Hematopoietic multipotent progenitor cell treated with erythropoietin and hydrocortisone succinate and interleukin-3 and kit ligand, for 17 days (in vitro differentiated cells): ENCODE measurements at places on chromosomes 7 and 10.

- no peak for DNase-seq
Observed at GRCh38 chr7:108403597-108404217, 52.5 kb downstream of the NRCAM start.

GRCh38 chr10:29968585-29968984 lies 90.8 kb downstream of the JCAD start:
- DNase-seq: no peak

DNA sequence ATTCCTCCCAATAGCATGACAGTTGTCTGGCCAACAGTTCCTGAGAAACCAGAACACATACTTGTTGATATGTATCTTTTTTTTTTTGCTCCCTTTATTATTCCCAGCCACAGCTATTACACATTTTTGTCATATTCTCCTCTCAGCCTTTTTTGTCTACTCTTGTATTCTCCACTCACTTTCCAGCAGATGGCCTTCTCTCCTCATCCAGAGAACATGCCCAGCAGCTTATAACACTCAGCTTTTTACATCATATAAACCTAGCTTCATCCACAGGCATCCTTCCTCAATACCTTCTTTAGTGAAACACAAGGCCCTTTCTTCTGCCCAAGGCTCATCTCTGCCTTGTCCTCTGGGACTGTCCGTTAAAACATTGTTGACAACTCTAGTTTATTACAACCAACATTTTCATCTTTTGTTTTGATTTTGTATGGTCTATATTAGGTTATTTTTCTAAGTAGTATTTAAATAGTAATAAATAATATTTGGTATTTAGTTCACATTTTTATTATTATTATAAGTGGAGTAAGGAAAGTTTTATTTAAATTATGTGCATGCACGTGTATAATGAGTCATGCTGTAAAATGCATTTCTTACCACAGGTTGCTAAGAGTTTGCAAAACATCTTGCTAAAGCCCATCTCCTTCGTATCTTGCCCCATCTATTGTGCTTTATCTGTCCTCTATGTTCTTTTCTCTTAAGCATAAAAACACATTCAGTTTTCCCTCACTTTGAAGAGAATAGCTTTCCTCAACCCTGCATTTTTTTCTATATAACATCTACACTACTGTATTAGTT lies 101.5 kb downstream of the ORC5 start:
- no peak for DNase-seq

GRCh38 chr7:150903606-150904005 lies 51.3 kb downstream of the AOC1 start:
- DNase-seq: no peak

GRCh38 chr7:9028012-9028411 lies 594.6 kb downstream of the NXPH1 start:
- DNase-seq: no peak

GRCh38 chr7:101094791-101095375 lies 9.6 kb downstream of the TRIM56 start:
- peak; percentile 80 for DNase-seq

DNA sequence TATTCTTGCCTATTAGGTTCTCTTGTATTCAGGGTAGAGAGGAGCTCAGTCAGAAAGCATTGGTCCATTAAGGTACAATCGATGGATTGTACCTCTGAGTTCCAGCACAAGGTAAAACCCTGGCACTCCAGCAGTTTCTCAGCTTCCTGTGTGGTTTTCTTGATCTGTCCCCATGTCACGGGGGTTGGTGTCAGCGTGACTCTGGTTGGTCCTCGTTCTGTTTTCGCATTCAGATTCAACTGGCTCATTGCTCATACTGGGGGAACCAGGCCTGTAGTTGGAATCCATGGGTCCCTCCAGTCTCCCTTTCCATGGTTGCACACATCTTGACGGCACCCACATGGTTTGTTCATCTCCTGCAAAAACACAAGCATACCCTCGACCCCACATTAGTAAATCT lies 32.7 kb upstream of the RASGEF1A start:
- DNase-seq: no peak

GRCh38 chr10:930625-931325 lies 730 bp downstream of the LARP4B start:
- peak; percentile 40 for DNase-seq

DNA sequence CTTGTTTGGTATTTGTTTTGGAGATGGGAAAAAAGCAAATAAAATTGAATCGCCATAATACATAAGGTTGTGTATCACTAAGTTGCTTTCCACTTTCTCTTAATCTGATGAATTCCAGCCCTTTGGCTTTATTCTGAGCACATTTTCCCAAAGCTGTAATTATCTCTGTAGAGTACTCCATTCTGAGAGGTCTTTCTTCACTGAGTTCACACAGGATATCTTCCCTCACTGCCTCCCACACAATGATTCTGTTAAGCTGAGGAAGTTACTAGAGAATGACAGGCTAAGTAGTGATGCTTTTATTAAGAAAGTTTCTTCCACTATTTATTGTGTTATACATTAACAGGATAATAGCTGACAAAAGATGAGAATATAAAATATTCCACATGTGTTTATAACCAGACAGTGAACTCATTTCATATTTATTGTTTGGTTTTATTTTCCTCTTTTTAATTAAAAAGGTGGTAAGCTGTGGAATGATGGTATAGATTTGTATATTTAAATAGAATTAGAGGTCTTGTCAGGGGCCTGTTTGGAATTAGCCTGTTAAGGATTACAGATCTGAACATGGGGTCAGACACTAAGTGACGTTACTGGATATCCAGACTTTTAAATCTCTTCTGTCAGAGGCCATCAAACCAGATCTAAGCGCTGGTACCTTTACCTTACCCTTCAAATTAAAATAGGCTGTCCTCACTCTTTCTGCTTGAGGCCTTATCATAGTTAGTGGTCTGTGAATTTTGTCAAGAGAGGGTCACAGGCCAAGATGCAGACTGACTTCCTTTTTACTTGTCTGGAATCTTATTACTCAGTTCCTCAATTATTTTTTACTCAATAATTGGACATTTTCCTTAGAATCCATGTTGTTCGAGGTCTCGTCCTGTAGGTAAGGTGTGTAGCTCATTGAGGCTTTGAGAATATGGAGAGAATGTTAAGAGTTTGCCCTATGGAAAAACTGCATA lies 8.4 kb downstream of the PLXDC2 start:
- no peak for DNase-seq

DNA sequence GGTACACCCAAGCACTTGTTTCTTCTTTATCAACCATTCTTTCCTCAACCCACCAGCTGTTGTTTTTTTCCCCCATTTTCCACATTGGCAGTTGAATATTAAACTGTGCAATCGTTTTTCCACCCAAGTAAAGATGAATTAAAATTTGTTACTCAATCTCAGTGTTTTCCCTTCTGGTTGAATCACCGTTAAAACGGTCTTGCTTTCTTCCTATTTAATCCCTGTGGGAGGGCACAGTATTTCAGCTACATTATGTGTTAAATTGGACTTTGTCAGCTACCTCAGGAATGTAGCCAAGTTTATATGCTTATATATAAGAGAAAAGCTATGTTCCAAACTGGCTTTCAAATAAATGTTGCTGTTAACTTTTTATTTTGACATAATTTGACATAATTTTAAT lies 19.9 kb downstream of the SLC35G1 start:
- DNase-seq: no peak

DNA sequence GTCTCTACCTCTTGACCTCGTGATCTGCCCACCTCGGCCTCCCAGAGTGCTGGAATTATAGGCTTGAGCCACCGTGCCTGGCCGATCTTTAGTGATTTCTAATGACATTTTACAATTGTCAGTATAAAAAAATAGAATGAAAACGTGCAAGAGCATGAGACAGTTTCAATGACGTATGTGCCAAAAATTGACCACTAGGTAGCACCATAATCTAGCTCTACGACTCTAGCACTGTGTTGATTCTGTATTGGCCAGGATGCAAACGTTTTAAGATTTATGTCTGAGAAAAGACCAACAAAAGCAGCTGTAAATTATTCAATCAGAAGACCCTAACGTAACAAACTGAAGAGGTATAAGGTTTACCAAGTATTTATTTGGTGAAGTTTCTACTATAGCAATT lies 25.4 kb upstream of the EXOC6 start:
- no peak for DNase-seq

DNA sequence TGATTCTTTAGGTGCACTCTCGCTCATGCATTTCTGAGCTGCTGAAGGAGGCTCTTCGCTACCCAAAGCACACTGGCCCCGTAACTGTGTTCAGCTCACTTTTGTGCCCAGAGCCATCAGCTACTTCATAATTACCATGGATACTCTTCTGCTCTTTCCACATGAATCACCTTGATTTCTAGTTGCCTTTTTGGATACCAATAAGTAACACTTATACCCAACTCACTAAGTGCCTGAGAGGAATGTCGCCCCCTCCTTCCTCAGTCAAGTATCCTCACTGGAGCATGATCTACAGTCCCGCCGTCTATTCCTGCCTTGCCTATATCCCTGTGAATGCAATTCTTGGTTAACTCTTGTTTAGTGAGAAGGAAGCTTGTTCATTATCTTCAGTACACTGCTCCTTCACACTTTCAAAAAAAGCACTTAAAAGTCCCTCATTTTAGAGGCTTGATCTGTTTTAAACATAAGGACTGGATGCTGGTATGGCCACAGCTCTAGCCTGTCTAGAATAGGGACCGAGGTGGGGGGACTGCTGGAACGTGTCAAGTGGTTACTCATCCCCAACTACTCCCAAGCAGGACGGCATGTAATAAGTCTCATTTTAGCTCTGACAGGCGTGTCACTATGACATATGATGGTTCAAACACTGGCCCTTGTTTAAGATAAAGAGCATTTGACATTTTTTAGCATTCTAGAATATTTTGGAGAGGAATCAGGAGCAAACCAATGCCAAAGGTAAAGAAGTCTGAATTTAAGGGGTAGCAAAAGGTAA lies 23.7 kb downstream of the SVIL start:
- DNase-seq: no peak

GRCh38 chr7:85866540-85866939 lies 679.7 kb upstream of the SEMA3D start:
- DNase-seq: no peak

DNA sequence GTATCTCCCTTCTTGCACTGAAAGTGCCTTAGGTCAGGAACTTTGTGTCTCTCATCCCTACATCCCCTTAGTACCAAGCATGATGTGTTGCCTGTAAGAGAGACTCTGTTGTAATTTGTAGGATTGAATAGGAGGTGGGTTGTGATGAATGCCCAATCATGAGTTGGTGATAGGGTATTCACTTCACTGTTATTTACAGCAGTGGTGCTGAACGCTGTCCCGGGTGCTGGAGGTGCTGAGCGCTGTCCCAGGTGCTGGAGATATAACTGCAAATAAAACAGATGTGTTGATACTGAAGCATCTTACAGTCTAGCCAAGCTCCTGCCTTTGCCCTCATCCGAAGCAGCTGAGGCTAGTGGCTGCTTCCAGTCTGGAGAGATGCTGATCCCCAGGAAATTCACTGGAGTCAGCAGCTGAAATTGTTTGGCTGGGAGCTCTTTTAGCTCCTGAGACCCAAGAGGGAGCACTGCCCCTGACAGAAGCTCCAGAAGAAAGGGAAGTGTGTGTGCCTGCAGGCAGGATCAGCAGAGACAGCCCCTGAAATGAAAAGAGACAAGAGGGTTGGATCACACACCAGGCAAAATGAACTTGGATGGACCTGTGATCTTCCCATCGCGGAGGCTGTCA lies 183.4 kb downstream of the SORCS3 start:
- no peak for DNase-seq

- no peak for DNase-seq
Observed at GRCh38 chr7:236967-237366, 44.6 kb downstream of the FAM20C start.

DNA sequence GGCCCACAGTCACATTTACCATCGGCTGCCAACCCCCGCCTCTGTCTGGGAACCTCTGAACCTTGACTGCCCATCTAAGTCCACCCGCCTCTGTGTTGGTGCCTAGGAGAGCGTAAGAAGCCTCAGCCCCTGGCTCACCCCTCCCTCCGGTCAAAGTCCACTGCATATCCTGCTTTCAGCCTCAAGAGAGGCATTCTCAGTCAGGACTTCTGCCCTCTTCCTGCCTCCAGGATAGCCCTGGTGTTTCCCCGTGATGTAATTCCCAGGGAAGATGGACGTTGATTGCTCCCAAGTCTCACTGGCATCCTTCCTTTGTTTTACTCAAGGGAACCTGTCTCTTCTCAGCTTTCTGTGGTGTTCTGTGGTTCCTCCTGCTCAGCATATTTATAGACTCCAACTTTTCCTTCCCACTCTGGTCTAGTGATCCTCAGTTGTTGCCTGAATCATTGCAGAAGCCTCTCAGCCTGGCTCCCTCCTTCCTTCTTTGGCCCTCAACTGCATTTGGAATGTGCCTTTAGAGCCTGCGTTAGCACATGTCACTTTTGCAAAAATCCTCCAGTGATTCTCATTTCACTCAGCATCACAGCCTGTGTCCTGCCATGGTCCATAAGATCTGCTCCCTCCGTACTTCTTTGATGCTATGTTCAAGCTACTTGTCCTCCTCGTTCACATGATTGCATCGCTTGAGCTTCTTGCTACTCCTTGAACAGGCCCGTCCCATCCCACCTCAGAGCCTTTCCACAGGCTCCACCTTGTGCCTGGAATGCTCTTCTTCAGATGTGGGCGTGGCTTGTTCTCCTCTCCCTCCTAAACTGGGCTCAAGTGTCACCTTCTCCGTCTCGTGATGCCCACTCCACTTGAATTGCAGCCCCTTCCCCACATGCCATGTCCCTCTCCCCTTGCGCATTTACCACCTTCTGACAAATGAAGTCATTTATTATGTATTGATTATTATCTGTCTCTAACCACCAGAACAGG lies 124.2 kb downstream of the PLPP4 start:
- no peak for DNase-seq

- no peak for DNase-seq
Observed at GRCh38 chr7:66958538-66959350, 36.6 kb downstream of the SBDS start.

- DNase-seq: no peak
Observed at GRCh38 chr7:117623606-117624005, 143.8 kb downstream of the CFTR start.

DNA sequence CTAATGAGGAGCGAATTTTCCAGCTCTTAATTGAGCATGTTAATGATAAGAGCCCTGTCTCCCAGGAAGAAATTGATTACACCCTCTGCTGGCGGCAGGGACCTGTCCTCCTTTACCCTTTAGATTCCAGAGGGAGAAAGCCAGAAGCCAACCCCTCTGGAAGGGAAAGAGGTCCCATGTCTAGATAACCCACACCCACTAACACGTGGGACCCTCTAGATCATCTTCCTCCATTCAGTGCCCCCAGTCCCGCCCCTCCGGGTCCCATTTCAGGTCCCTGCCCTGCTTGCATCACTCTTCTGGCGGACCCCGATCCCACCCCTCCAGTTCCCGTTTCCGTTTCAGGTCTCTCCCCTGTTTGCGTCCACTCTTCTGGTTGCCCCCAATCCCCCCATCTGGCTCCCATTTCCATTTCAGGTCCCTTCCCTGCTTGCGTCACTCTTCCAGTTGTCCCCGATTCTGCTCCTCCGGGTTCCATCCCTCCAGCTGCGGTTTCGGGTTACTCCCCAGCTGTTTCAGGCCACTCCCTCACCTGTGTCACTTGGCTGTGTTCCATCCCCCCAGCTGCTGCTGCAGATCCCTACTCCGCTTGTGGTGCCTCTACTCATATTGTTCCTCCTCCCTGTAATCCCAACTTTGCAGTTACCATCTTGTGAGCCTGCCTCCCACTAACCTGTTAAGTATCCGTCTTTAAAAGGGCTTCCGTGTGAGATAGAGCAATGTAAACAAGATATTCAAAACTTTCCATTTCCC lies 202.4 kb downstream of the SH2D4B start:
- DNase-seq: no peak

- DNase-seq: no peak
Observed at GRCh38 chr10:28298951-28299350, 3.9 kb downstream of the MPP7 start.
